ENCODE measurements at places on chromosomes 12 and 14.

GRCh38 chr14:77027538-77028383, 747 bp downstream of the IRF2BPL start:
- peak; percentile 87 for DNase-seq

GRCh38 chr12:70741256-70741655, 104.0 kb upstream of the PTPRB start:
- DNase-seq: no peak

- DNase-seq: peak; percentile 89
Observed at GRCh38 chr12:13390381-13390861, 193.9 kb downstream of the EMP1 start.

- DNase-seq: no peak
Observed at GRCh38 chr14:79576424-79576823, 634.9 kb downstream of the DIO2 start.

GRCh38 chr12:85350356-85350755, 70.3 kb downstream of the ALX1 start:
- no peak for DNase-seq

DNA sequence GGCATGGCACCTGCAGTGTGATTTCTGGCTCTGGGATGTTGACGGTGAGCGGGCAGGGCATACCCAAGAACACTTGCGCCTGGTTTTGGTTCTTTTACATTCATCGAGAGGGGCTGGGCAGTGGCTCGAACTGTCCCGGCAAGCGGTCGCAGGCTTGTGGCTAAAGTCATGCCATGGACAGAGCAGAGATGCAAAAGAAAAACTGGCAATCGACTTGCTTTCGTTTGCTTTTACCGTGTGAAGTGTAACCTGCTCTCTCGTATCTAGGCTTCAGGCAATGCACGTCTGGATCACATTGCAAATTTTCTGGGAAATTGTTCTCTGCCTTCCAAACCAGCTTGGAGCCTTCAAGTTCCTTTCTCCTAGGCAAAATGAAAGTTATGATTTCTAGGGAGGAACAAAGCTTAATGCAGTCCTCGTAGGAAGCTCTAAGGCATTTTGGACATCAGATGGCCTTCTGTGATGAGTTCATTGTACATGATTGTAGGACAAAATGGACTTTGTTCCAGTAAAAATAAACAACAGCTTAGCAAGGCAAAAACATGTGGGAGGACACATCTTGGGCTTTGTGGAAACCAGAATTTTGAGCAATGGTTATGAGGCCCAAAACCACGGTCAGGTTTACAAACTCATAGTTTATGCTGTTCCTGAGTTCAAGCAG, 18.3 kb downstream of the ADGRD1 start:
- DNase-seq: no peak

DNA sequence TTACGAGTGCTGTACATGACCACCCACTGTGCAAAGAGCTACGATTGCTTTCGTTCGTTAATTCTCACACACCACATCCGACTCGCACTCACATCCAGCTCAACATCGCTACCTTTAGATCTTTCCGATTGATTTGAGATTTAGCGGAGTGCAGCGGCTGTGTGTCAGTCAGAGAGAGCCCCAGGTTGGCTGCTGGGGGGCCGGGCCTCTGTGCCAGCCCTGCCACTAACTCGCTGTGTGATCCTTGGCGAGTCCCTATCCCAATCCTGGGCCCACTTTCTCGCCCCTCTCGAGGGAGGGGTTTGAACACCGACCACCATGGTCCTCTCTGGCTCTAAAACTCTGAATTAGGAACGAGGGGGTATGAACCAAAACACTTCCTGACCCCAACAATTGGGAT, 8.6 kb downstream of the DLK1 start:
- no peak for DNase-seq

- no peak for DNase-seq
Observed at GRCh38 chr12:122265886-122266229, 436 bp downstream of the VPS33A start.

- DNase-seq: no peak
Observed at GRCh38 chr12:53060721-53061276, 10.9 kb downstream of the TNS2 start.

DNA sequence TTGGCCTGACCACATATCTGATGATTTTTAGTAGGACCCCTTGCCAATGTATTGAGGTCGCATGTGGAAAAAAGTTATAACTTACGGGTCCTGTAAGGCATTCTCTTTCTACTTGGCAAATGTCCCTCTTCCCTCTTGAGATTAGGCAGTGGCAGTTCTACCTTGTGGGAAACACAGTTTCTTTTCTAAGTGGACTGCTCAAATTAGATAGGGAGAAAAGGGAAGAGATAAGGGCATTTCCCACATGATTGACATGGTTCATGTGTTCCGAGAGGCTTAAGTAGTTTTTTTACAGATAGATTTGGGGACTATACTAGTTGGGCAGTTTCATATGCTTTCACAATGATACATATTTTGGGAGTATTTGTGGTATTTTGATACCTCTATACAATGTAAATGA, 154.7 kb downstream of the FBXL14 start:
- no peak for DNase-seq

DNA sequence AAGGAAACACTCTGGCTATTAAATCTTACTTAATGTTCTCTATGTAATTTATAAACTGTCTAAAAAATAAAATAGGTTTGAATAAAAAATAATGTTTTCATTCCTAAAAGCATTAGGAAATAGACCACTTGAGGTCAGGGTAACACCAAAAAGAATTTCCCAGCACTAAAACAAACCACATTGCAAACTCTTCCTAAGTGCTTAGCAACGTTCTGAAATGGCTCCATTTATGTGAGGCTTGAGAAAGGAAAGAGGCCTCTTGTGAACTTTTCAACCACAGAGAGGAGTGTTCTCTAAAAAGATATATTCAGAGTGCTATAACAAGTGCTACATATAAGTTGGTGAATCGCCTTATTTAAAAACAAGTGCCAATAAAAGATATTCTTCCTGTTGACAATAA, 42.7 kb downstream of the ALX1 start:
- DNase-seq: no peak

DNA sequence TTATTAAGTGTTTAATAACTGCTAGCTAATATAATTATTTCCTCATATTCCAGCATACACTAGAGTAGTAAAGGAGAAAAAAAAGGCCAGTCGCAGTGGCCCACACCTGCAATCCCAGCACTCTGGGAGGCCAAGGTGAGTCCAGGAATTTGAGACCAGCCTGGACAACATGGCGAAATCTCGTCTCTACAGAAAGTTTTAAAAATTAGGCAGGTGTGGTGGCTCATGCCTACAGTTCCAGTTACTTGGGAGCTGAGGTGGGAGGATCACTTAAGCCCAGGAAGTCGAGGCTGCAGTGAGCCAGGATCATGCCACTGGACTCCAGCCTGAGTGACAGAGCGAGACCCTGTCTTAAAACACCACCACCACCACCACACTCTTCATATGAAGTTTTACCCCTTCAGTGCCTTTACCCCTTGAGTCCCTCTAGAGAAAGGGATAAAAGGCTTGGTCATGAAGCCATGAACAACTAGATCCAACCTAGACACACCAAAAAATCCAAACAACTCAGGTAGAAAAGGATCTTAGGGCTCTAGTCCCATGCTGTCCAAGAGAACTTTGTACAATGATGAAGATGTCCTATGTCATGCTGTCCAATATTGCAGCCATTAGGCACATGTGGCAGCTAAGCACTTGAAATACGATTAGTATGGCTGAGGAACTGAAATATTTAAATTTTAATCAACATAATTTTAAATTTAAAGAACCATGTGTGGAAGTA, 29.6 kb downstream of the ATXN2 start:
- DNase-seq: no peak

DNA sequence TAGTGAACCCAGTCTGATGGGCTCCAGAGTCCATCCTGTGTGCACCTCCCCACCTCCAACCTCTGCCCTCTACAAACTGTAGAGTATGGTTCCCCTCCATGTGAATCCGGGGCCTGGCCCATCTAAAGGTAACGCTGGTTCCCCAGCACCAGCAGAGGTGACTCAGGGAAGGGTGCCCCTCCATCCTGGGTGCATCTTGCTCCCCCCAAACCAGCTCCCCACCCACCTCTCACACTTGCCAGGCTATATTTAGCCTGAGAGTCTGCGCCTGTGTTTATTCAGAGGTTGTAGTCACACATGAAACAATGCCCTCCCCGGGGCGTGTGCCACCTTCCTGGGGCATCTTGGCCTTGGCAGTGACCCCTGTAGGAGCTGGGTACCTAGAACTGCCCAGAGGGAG, 26.2 kb downstream of the RASAL1 start:
- DNase-seq: no peak

GRCh38 chr12:14364583-14365271, 755 bp upstream of the ATF7IP start:
- DNase-seq: no peak

DNA sequence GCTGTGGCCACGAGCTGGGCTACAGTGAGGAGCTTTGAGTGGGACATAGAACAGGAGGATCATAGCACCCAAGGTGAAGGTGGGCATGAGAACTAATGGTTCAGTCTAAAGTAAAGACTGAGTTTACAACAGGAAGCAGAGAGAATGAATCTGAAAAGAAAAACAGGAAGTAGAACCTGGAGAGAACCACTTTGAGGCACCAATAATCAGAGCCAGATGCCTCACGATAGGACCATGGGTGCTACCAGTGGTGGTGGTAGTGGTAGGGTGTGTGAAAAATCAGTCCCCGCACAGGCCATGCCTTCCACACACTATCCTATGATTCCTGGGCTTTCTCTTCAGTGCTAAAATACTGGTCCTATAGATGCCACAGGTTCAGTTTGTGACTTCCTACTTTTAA, 293.6 kb downstream of the AKAP6 start:
- no peak for DNase-seq

Data from left forelimb (tissue), 1 donor.